ENCODE measurements at places on chromosomes 7 and 10.

- no peak for DNase-seq
These were observed 207.9 kb downstream of the PLXNA4 start for GRCh38 chr7:132368246-132368900.

DNA sequence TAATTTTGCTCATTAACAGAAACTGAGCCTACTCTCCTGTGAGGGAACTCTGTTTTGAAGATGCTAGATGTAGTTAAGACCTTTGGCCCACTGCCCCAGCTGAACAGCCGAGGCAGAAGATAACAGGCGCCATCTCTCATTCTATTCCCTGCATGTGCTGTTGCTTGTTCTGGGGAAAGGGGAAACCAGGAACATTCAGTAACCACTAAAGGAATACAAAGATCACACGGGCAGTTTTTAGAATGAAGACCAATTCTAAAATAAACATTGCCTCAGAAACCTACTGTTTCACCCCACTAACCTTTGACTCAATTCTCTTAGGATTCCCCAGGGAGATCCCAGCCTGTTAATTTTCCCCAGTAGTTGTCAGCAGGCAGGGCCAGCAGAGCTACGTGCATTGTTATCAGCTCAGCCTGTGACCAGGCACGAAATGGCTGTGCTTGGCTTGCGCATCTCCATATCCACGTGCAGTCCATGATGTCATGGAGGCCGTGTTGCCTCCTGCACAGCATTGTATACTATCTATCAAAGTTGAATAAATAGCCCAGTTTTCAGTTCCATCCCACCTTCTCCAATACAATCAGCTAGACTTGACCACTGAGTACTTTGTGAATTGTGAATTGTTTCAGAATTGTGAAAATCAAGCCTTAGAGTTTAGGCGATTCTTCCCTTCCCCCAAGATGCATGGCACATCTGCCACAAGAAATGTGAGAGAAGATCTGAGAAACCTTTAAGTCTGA lies 36.0 kb downstream of the ANK3 start:
- DNase-seq, result no peak

DNA sequence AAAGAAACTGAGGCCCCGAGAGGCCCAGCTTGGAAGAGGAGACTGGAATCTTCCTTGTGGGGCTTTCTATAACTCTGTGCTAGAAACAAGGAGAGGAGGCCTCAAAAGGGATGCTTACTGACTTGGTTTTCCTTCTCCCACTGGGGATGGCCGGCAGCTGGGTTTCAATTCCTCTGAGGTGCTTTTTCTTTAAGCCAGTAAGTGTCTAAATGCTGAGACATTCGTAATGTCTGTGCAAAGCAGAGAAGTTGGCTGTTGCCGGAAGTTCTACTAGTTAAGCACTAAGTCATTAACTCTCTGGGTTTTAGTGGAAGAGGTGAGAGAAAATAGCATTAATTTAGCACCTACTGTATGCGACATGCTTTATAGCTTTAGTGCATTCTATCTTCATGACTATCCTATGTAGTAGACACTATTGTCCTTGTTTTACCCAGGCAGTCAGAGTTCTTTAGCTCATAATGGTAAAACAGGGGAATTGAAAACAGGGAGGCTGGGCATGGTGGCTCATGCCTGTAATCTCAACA lies 135.2 kb downstream of the RGS10 start:
- no peak for DNase-seq

GRCh38 chr10:113486531-113486930 lies 66.3 kb upstream of the HABP2 start:
- no peak for DNase-seq

DNA sequence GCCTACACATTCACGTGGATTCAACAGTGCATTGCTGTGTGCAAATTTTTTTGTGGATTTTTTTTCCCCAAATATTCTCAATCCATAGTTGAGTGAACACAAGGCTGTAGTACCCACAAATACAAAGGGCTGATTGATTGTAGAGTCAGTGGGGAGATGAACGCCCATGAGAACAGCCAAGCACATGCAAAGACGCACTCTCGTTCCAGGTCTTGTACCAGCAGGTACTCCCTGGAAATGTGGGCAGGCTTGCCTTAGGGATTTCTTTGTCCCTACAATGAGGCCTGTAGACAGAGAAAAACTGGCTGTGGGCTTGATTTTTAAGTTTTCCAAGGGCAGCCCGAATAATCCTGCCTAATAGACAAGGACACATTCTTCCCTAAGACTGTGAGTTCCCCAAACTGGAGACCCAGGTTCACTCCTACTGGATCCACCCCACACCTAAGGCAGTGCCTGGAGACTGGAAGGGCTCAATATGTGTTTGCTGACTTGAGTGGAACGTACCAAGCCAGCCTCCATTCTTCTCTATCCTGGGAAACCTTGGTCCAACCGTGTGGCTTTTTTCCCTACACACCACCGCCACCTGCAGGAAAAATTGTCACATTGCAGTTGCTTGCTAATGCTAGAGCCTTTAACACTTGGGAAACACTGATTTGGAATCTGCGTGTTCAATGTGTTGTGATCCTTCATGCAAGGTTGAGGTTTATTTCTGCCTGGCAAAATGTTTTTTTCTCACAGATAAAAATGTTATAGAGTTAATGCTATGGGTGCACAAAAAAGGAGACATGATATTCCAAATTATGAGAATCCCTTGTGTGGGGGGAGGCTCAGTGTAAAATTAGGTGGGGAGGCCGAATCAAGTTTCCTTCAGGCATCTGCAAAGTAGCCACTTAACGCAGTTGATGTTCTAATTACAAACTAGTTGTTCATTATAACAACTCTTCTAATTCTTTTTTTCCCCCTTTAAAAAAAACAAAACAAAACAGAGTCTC lies 49.3 kb downstream of the PPP1R17 start:
- DNase-seq, result no peak

- no peak for DNase-seq
These were observed 379.5 kb downstream of the THSD7A start for GRCh38 chr7:11452476-11452875.

DNA sequence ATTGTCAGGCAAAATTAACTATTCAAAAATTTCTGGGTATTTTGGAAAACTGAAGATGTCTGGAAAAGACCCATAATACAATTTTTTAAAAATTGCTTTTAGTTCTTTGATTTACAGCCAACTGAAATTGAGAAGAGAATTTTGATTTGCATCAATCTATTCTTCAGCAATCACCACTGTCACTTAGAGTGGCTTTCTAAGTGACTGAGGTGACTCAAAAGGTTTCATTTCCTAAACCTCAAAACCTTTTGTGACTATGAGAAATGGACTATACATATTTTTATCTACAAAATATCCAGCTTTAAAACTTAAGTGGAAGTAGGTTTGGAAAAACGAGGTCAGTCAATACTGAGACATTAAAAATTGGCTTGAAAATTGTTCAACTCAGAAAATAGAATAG lies 60.0 kb downstream of the ENO4 start:
- DNase-seq, result no peak

DNA sequence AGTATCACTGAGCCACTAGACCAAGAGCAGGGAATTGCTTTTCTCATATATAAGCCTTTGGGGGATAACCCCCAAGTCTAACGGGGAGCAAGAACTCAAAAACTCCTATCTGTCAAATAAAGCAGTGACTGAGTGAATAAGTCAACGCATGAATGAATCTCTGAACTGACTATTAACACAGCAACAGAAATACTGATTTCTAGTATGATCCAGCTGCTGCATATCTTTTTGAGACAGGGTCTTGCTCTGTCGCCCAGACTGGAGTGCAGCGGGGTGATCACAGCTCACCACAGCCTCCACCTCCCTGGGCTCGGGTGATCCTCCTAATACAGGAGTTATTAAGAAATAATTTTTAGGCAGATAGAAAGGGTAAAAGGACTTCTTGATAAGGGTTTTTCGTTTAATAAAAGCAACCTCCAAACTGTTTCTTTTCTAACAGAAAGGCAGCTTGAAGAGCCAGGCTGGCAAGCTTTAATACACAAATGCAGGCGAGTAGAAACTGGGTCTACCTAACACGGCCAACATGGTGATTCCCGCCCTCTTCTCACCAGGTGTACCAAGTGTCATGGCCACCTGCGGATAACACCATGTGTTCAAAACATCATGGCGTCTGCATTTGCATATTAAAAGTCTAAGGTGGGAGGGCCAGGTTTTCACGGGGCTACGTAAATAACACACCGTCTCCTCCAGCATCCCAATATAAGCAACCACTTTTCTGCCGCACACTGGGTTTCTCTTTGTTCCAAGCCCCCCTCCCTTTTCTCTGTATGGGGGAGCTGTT lies 631.9 kb downstream of the PARD3 start:
- no peak for DNase-seq

DNA sequence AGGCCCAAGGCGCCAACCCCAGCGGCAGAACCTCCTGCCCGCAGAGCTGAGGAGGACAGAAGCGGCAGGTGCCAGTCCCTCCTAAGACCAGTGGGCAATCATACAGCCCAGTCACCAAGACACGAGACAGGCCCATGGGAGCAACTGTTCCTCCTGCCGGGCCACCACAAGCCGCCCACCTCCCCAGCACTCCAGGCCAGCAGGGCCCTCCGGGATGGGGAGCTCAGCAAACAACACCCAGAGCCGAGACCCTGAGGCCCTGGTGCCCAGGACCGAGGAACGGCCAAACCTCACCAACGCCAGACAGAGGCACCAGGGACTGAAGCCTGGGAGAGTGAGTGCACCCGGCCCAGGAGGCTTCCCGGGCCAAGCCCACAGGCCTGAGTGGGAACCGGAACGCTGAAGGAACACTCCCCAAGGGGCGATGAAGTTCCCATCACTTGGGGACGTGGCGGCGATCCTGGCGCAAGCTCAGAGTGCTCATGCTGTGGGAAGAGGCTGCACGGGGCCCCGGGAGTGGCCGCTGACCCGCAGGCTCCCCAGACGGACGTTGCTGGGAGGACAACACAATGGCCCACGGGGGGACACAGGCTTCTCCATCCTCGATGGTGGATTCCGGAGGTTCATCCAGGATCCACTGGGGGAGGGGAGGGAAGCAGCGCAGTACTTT lies 35.1 kb downstream of the GPER1 start:
- DNase-seq, result no peak

GRCh38 chr10:119347181-119347974 lies 140.0 kb downstream of the GRK5 start:
- DNase-seq, result no peak

DNA sequence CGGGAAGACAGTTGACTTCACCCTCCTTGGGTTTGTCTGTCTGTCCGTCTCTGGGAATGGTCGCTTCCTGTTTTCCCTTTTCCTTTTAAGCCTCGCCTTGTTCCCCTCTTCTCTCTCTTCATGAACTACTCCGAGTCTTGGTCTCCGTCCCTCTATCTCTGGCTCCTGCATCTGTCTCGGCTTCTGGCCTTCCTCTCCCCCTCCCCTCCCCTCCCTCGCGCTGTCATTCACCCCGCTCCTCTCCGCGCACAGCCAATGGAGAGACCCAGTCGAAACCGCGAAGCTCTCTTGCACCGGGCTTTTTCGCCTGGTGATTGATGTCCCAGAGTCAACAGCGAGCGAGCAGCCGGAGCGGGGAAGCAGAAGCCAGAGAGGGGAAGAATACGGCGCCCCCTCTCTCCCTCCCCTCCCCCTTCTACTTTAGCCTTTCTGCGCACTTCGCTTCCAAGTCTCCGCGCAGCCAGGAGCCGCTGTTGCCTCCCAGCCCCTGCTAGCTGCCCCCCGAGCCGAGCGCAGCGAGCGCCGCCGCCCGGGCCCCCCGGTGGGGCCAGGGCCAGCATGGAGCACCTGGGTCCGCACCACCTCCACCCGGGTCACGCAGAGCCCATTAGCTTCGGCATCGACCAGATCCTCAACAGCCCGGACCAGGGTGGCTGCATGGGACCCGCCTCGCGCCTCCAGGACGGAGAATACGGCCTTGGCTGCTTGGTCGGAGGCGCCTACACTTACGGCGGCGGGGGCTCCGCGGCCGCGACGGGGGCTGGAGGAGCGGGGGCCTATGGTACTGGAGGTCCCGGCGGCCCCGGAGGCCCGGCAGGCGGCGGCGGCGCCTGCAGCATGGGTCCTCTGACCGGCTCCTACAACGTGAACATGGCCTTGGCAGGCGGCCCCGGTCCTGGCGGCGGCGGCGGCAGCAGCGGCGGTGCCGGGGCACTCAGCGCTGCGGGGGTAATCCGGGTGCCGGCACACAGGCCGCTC lies at the start of gene TLX1:
Gene TLX1 (plus strand): TSS at position 317 of the 978 bp plus-strand sequence. CDS start 242 bp downstream, at position 559.
- DNase-seq, result no peak

GRCh38 chr7:121871188-121871587 lies 1.8 kb upstream of the PTPRZ1 start:
- DNase-seq, result no peak

DNA sequence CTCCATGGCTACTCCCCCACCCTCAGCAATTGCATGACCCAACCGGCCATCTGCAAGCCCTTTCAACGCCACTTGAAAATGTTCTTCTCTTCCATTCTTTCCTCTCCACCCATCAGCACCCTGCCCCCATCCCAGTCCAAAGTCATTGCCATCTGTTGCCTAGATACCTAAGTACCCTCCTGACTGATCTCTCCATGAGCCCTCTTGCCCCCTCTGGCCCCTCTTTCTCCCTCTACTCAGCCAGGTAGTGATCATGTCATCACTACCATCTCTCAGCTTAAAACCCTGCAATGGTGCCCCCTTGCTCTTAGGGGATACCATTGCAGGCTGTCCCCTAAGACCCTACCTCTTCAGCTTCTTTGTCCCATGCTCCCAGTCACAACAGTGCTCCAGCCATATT lies 30.5 kb upstream of the BTRC start:
- DNase-seq, result no peak

DNA sequence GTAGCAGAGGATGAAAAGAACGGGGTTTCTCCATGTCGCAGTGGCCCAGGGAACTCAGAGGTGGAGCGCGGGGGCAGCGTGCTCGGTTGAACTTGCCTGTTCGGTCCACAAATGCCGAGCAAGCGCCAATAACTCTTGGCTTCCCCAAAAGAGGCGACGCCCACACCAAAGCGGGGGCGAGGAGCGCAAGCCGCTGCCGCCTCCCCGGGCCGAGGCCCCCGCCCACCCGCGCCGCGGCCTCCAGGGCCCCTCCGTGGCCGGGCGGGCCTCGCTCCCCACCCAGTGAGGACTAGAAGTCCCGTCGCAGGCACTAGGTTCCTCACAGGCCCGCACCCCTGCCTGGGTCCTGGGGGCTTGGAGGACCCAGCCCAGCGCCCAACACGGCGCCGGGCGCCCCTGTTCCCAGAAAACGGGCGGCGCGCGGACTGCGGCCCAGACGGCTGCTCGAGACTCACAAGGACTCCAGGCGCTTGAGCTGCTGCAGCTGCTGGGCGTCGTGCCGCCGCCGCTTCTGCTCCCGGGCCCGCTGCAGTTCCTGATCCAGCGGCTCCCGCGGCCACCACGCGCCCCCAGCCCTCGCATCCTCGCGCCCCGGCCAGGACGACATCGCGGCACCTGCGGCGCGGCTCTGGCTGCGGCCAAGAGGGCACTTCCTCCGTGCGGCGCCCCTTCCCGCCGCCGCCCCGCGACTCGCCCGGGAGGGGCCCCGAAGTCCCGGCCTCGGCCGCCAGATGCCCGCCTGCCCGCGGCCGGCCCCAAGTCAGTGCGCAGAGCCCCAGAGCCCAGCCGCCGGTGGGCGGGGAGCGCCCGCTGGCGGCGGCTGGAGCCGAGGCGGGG lies 14.6 kb upstream of the FKBP9 start:
- DNase-seq, result peak; percentile 31

- DNase-seq, result no peak
These were observed 78.2 kb downstream of the MAPK8 start for GRCh38 chr10:48384699-48384982.

DNA sequence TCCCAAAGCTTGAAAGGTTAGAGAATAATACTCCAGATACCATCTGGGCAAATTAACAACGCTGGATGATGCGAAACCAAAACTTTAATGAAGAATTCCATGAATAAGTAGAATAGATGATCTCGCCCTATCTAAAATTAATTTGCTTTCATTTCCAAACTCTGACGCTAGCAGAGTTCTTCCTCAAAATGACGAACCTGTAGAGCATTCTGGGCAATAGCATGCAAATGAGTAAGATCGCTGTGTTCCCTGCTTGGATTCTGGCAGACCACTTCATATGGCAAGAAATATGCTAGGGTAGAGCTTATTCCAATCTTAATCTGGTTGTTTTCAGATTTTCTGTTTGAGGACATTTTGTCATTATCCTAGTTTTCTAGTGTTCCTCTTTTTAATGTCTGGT lies 36.1 kb upstream of the SMNDC1 start:
- DNase-seq, result no peak

All from cortex of kidney (tissue), 1 donor.